ENCODE measurements at places on chromosomes 3 and 15. TPM values are rescaled to one million over a fixed set of nuclear protein-coding genes. Genes with fewer than 3 reads are reported as not detected.

DNA sequence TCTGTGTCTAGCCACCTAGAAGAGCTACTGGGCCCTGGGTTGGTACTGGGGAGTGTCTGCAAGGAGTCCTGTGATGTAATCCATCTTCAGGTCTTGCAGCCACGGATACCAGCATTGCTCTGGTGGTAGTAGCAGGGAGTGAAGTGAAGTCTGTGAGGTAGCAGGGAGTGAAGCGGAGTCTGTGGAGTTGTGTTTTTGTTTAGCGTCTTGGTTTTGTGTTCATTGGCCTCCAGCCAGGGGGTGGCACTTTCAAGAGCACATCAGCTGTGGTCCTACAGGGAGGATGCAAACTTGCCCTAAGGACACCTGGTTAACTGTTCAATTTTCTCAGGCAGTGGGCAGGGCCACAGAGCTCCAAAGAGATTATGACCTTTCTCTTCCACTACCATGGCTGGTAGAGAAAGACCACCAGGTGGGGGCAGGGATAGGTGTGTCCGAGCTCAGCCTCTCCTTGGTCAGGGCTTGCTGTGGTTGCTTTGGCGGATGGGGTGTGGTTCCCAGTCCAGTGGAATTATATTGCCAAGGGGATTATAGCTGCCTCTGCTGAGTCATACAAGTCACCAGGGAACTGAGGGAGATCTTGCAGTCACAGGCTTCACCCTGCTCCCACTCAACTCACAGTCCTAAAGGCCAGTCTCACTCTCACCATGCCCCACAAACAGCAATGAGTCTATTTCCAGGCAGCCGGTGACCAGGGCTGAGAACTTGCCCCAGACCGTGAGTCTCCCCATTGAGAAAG, 424.7 kb downstream of the ZBBX start:
- no peak for DNase-seq

DNA sequence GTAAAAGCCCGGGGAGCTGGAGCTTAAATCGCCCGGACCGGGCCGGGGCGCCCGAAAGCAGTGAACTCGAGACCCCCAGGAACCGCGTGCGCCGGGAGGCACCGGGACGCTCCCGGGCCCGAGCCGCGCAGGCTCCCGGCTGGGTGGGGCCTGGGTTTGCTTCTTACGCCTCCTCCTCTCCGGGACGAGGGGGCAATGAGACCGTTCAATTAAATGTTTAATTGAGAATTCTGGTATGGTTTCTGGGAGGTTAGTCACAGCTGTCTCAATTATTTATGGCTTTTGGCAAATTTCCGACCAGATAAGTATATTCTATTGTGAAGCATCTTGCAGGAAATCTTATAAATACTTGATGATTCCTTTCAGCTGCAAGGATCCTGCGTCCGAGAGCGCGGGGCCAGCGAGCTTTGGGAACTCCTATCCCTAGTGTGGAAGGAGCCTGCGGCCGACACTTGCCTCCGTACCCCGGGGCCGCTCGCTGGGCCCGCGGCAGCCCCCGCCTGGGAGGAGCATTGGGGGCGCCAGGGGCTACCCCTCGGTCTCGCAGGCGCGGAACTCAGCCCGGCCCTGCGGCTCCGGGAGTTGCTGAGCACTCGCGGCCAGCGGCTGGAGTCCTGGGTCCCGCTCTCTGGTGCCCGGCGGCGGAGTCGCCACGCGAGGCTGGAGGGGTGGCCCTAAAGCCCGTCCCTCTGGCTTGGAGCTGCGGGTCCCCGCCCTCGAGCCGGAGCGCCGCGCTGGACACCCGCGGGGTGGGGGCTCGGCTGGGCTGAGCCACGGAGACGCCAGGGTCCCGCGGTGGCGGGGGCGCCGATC, 10.3 kb downstream of the ISL2 start:
- no peak for DNase-seq

DNA sequence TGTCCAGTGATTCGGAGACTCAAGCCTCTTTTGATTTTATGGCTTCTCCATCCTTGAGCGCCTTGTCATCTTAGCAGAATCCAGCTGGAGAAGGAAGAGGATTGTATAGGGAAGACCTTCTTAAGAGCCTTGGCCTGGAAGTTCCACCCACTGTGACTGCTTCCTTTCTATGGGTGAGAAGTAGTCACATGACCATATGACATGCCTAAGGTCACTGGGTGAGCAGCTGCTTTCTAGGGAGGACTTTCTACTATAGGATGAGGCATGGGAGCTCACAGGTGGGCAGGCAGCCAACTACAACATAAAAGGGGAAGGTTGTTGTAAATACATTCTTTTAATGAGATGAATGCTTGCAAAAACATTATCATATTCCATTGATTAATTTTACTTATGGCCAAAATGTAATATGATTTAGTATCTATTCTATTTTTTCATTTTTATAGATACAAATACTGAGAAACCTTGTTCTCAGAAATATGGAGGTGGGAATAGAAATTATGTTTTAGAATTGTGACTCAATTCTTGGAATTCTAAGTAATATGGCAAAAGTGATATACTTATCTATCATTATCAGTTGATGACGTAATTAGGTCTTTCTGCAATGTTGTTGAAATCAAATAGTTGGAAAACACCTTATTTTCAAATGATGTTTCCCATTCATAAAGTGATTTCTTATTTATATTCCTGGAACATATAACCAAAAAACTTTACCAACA, 53.6 kb upstream of the MINAR1 start:
- DNase-seq: no peak

DNA sequence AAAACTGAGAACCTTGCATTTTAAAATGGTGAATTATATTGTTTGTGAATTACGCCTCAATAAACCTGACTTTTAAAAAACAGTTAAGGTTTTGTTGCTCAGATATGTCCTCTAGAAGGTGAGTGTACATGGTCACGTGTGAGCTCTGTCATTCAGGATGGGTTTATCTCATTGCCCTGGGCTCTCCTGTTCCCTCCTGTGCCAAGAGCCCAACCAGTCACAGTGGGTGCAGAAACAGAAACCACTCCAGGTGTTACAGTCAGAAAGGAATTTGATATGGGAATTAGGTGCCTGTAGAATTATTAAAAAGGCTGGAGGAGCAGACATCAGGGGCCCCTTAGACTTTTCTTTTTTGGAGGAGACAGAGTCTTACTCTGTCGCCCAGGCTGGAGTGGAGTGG, 196.4 kb downstream of the STT3B start:
- DNase-seq: no peak

GRCh38 chr15:78334845-78335244, 5.3 kb upstream of the CRABP1 start:
- no peak for DNase-seq

- no peak for DNase-seq
Observed at GRCh38 chr3:129379582-129380358, 48.7 kb downstream of the EFCAB12 start.

DNA sequence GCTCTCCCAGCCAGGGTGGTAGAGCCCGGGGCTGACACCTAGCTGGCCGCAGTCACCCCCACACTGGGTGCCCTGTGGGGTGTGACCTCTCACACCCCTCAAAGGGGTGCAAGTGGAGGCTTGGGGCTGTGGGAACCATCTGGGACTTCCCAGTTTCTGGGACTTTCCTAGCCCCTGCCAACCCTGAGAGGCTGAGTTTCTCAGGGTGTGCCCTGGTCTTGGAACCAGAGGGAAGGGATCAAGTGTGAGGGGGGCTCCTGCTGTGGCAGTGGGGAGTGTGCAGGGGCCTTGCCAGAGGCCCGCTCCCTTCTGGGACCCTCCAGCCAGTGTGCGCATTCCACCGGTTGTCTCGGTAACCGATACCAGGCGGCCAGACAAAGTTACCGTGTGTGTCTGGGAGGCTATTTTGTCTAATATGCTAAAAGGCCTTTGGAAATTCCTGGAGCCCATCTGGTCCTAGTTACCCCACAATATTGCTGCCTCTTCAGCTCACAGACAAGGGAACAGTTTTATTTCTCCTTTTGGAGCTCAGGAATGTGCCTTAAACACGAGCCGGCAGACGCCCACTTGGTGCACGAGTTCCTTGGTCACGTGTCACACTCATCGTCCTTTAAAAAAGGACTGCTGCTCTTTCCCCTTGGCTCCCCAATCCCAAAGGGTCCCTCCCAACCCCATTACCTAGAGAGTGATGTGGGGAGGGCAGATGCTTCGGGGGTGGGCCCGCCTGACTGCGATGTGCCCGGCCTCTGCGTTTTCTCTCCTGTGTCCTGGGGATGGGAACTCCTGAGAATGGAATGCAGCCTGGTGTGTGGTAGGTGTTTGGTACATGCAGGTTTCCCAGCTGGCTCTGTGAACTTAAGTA, 33.2 kb downstream of the HDAC11 start:
- DNase-seq: no peak

Gene ZIC4
- total RNA-seq: 0.62 TPM

Gene FGF7
- 239 TPM for total RNA-seq

Gene LMAN1L
- not detected for total RNA-seq

Gene FANCD2OS
- not detected for total RNA-seq
